ENCODE measurements at places on chromosomes 1 and 21.
A peak's percentile ranks its signal among the peaks of the same experiment; 100 is the strongest.

DNA sequence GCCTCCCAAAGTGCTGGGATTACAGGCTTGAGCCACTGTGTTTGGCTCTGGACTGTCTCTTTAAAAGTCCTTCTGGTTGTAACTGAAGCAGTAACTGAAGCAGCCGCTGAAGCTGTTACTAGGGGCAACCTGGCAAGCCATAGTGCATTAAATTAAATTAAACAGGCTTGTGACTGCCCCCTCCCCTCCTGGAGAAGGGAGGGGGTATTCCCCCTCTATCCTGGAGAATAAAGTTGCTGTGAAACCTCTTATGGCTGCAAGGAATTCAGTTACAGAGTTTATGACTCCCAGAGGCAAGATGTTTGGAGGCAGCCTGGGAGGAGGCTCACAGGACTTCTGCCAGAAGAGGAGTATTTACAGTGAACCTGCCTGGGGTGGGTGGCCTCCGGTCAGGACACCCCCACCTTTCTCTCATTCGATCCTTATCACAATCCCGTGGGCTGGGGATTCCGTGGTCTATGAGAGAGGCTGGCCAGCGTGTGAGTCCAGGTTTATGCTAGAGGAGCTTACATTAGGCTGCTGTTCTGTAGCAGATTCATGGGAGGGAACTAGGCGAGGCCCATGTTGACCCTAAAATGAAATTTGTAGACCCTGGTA lies 8.3 kb downstream of the TTC22 start:
- DNase-seq: no peak

DNA sequence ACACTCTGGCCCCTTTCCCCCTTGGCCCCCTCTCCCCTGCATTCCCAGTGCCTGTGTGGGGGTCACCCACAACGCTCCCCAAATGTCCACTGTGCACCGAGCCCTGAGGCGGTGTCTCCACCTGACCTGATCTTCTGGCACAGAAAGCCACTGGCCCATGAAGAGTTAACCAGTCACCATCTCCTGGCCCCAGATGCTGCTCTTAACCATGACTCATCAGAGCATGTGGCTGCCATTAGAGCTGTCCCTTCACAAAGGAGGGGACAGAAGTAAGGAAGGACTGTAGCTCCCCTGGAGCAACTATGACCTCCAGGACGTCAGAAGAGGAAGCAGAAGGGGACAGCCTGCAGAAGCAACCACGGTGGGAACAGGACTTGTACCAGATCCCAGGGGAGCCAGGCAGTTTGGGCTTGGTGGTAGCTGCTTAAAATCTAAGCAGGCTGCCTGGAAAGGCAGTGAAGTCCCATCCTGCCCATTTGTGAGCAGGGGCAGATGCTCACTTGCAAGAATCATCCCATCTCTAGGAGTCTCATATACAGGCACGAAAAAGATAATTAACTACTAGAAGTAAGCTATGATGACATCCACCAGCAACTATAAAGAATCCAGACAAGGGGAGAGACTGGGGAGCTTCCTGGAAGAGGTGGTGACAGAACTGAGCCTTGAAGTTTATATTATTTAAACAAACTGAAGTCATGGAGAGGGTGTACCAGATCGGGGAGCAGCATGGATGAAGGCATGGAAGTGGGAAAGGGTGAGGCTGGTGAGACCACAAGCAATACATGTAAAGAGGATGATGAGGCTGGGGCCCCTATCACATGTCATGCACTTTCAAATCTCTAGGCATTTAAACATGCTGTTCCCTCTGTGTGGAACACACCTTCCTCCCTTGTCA lies 1.1 kb upstream of the TTC39A start:
- DNase-seq: peak; percentile 66

DNA sequence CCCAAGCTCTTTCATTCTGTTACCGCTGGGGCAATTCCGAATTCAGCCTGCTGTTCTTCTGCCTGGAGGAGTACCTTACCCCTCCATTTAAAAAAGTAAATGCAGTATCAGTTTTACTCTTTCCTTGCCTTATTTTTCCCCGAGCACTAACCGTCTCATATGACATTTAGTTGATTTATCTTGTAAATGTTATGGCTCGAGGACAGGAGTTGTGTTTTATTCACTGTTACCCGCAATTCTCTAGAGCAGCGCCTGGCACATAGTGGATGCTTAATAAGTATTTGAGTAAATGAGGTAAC lies 425 bp upstream of the TADA1 start:
- DNase-seq: no peak

GRCh38 chr21:37615962-37616361 lies 249.4 kb downstream of the DYRK1A start:
- DNase-seq: no peak

GRCh38 chr1:183588827-183589226 lies 1.4 kb downstream of the NCF2 start:
- no peak for DNase-seq

GRCh38 chr1:22043198-22043769 lies 9.2 kb upstream of the CDC42 start:
- DNase-seq: no peak

- DNase-seq: no peak
Measured at GRCh38 chr1:50419907-50420677, 3.2 kb downstream of the DMRTA2 start.
